Hippocampal formation (tissue), 2 donors: ENCODE measurements at places on chromosomes 2 and 18.
A peak's percentile ranks its signal among the peaks of the same experiment; 100 is the strongest.

DNA sequence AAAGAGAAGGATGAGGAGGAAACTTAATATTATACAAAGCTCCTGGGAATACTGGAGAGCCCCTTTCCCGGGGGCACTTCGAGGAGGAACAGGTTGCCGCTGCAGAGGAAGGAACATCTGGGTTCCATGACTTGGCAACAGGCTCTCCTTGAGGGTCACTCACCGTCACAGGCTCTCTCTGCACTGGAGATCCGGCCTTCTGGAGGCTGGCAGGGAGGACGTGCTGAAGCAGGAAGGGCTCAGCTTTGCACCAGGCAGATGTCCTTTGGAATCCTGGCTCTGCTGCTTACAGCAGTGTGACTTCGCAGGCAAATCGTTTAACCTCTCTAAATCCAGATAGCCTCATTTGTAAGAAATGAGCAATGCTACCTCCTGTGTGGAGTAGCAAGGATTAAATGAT lies 2.9 kb upstream of the DPYSL5 start:
- no peak for DNase-seq

DNA sequence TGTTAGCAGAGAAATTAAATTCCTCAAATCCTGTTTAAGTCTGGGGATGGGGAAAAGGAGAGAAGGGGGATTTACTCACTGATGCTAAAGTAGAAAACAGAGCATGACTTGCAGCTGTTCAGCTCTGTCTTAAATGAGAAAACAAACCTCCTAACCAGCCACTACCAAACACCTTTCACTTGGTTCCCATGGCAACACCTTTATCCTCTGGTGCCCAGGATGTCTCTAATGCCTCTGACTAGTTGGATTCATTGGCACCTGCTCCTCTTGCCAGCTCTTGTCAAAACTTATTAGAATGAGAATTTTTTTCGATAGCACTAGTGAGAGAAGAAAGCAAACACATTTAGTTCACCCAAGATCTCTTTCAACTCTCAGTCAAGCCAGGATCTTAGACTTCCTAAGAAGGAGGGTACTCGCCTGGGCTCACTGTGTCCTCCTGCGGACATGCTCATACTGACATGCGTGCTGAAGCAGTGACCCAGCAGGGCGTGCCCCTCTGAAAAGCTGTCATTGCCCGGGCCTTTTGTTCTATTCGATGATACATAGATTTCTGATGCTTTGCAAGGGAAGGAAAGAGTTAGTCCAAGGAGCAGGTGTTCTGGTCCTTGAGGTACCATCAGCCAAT lies 656.0 kb upstream of the CELF4 start:
- DNase-seq = no peak

DNA sequence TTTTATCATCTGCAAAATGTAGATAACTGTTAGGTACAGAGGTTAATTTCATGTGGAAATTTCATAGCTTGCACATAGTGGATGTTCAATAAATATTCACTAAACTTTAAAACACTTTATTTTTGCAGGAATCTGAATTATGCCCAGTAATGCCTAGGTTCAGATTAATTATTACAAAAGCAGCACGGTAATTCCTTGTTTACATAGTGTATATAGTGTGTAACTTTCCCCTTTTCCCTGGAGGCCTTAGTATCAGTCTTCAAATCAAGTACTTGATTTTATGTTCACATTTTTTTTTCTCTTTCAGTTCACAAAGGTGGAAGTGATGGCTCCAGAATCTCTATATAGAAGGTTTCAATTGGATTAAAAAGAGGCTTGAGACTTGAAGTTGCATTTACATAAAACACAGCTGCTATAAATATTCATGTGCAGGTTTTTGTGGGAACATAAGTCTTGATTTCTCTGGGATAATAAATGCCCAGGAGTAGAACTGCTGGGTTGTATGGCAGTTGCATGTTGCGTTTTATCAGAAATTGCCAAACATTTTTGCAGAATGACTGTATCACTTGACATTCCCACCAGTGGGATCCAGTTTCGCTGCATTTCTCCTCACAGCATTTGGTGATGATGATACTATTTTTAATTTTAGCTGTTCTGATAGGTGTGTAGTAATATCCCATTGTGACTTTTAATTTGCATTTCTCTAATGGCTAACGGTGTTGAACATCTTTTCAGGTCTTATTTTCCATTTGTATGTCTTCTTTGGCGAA lies 27.6 kb upstream of the LGALSL start:
- DNase-seq = no peak

- no peak for DNase-seq
Observed at GRCh38 chr2:234372506-234372905, 124.4 kb downstream of the ARL4C start.

GRCh38 chr2:8671802-8672201 lies 10.1 kb upstream of the ID2 start:
- DNase-seq = no peak

DNA sequence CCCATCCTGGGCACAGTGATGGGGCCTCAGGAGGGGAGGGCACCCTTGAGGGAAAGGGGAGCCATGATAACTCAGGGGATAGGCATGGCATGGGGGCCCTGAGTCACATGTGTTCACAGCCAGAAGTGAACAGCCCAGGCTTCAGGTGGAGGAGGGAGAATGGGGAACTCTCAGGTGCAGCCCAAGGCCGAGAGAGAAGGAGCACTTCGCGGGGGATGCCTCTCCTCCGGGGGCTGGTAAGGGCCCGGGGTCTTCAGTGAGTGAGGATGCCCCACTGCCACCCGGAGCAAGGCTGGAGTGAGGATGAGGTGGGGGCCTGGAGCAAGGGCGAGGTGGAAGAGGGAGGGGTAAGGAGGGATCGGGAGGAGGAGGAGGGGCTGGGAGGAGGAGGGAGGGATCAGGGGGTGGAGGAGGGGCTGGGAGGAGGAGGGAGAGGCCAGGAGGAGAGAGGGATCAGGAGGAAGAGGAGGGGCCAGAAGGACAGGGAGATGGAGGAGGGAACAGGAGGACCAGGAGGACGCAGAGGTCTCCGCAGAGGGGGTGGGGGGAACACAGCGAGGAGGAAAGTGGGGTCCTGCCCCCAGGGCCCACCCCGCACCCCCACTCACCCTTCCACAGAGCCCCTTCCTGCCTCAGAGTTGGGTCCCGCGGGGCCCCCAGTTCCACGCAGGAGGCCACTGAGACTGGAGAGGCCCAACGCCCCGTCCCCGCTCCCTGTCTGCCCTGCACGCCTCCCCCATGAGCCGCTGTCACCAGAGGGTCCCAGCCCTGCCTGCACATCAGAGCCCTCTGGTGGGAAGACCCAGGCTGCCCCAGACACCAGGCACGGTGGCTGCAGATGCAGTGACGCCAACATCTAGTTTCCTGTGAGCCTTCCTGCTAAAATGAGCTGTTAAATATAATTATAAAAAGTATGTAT lies 42.8 kb downstream of the RAMP1 start:
- no peak for DNase-seq

GRCh38 chr2:150327564-150328489 lies 159.6 kb downstream of the RND3 start:
- DNase-seq = peak; percentile 59

GRCh38 chr2:16481351-16481750 lies 184.3 kb downstream of the CYRIA start:
- no peak for DNase-seq

DNA sequence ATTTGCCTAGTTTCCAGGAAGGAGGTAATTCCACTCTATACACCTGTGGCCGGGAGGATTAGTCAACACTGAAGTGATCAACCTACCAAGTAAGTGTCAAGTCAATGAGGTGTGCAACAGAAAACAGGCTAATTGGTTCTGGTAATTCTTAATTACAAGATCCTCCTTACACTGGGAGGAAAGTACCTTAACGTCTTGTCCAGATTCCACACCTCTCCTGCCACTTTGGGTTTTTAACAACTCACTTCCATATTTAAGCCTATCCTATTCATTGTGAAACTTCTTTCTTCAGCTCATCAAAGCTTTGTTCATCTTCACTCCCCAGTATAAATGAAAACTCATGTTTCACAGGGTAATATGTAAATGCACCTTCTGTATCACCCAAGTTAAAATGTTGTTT lies 22.0 kb upstream of the MAP4K4 start:
- no peak for DNase-seq

GRCh38 chr2:191976436-191976835 lies 129.5 kb upstream of the CAVIN2 start:
- DNase-seq = no peak
